ENCODE measurements at places on chromosomes 1 and 21.

DNA sequence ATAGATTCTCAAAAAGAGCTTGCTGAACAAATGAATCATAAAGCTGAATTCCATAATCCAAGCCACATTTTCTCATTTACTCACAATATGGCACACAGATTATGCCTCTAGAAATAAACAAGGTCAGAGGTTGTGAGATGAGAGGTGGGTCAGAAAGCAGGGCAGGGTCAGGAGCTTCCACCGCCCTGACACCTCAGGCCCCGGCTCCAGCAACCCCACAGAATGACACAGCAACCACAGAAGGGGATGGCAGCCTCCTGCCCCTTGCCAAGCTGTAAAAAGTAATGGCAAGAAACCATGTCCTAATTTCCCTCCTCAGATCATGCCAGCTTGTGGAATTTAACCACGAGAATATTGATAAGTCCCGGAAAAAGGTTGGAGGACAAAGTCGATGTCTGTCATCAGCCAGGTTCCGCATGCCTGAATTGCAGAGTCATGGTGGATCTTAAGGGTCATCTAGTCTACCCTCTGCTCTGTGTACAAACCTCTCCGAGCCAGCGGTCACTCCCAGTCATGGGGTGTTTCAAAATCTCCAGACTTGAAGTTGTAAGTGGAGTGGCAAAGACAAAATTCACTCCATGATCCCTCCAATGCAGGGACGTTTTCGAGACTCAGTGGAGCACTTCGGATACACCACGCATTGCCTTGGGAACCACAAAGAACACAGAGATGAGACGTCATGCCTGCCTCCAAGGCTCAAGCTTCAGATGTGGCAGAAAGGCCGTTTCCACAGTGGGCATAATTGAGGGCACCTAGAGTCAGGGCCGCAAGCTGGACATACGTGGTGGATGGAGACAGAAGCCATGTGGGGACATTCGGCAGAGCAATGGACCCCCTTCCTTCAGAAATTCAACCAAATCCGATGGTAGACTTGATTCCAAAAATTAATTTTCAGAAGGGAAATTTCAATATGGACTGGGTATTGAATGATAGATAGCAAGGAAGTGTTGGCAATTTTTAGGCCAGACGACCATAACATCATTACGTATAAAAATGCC, 254.0 kb downstream of the TOMM20 start:
- peak; percentile 89 for DNase-seq

GRCh38 chr1:1421147-1421906, at the start of gene ANKRD65:
Gene ANKRD65 (minus strand): TSS chr1:1421276. CDS start chr1:1421005, 271 bp downstream.
- DNase-seq: no peak

DNA sequence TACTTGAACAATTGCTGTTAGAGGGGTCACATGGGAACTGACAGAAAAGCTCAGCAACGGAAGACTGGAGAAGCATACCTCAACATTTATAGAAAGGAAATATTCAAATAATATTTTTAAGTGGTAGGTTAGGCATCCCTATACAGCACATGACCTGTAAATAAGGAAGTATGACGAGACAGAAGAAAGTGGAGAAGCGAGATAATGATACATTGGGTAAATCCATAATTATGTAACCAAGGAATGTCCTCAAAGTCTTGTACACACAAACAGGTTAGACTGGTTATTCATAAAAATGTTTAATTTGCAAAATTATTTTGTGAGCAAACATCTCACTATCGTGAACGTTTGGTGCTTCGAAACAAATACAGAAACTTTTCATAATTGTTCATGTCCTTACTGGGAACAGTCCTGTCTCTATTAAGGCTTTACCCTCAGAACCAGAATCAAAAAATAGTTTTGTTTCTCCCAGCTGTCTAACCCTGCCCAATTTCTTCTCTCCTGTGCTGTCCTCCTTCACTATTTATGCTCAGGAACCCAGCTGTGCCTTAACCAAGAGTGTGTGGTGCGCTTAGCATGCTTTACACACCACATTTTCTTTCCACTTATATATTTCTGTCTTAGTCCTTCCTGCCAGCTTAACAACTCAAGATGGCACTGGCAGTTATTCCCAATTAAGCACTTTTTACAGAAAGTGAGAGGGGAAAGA, 10.2 kb downstream of the KMO start:
- DNase-seq: no peak

DNA sequence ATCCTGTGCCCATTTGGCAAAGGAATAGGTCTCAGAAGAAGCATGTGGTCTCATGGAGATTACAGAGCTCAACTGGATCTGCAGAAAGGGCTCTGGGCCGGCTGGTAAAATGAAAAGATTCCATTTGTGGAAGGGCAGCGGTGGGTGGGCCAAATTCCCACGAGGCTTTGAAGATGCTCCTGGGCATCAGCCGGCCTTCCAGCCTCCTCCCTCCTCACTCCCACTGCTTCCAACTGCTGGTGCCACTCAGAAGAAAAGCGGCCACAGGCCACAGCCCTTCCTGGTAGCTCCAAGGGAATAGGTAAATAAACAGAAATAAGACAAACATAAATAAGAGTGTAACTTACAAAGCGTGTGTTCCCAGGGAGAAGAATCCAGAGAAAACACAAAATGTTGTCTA, 136.3 kb upstream of the SLC44A3 start:
- DNase-seq: no peak

DNA sequence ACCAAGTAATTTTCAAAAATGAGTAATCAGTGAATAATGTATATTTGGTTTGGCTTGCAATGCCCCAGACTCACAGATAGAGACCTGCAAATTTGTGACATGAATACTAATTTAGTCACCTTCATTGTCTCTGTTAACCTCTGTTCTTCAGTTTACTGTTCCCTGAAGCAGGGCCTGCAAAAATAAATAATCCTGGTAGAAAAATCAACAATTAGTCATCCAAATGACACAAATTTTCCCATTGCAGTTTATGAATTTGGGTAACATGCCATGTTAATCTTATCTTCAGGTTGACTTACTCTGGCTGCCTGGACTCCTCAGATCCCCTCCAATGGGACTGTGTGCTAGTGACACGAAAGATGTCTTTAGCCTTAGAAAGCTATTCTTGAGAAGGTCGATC, 289.5 kb downstream of the PAPPA2 start:
- no peak for DNase-seq

GRCh38 chr1:21621051-21621450, 48.1 kb downstream of the RAP1GAP start:
- DNase-seq: no peak

DNA sequence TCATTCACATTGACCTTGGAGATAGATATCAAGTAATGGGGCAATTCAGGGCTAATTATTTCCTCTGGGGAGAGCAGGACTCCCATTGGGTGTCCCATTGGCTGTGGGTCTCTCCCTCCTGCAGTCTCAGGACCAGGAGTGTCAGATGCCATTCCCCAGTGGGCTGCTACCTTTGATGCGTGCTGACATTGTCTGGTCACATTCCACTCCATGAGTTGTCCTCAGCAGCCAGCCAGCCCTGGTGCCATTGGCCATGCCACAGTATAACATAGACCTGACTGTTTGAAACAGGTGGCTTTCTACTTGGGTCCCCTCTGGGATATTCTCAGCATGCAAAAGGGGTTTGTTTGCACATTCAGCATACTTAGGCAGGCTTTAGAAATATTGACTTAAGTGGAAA, 118.5 kb downstream of the MRPS6 start:
- no peak for DNase-seq

- DNase-seq: no peak
Observed at GRCh38 chr1:228511546-228512445, 24.6 kb downstream of the RNF187 start.

DNA sequence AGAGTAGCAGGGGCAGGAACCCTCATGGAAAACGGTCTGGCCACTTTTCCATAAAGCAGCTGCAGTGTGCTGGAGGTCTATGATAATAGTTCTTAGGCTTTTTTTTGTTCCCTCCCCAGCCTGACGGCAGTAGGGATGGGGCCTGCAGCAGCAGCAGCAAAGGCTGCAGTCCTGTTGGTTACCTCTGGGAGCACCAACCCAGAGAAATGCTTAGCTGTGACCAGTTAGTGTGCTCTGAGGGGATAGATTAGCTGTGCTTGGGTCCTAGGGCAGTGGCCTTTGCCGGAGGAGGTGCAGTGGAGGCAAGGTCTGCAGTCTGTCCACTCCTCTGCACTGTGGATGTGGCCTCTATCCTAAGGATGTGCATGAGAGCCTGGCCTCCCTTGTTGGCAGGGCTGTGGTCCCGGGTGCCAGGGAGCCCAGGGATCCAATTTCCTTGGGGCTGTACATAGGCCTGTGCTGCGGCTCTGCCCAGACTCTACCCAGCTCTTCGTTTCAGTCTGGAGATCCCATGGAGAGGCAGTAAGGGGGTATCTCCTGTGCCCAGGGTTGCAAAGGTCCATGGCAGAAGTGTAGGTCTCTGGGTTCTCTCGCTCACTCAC, 322.7 kb downstream of the PTBP2 start:
- DNase-seq: no peak

DNA sequence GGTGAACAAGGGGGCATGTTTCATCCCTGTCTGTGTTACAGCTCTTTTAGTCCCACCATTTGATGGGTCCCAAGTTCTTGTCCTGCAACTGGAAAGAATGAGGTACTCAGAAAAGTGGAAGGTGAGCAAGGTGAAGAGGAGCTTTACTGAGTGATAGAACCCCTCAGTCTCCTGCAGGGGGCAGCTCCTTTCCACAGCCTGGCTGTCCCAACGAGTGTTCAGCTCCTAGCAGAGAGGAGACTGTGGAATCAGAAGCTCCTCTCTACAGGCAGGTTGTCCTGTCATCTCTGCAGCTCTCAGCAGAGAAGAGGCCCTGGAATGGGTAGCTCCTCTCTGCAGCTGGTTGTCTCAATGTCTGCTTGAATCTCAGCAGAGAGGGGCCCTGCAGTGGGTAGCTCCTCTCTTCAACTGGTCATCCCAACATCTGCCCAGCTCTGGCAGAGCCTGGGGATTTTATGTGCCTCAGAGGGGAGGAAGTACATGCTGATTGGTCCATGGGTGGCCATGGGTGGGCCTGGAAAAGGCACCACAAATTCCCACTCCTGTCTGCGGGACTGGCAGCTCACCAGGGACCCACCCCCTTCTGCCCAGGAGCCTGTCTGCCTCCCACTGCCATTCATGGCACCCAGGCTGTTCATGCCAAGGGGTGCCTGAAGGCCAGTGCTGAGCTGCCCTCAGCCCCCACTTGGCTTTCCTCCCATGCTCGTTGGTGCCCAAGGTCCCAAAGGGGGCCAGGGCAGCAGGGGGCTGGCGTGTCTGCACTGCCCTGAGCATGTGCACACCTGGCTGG, 25.7 kb downstream of the LDLRAD1 start:
- DNase-seq: no peak

DNA sequence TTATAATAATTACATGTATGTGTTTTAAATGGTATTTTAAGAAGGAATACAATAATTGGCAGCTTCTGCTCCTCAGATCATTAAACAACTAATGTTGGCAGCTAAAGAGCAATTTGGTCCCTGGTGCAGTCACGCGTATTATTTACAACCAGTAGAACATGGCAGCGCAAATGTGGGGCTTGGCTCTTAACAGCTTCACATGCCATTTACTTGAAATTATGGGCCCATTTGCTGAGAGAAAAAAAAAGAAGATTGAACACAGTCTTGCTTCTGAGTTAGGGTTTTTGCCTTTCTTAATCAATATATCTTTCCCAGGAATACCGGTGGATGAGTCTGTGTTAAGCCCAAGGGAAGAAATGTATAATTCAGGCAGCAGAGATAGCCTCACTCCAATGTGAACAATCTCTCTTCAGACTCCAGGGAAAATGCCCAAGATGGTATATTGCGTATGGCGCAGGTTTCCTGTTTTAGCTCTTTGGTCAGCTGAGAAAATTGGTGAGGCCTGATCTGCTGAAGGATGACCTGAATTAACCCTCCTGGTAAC, 174.5 kb downstream of the DISC1 start:
- no peak for DNase-seq

GRCh38 chr21:46662765-46663500, 27.5 kb downstream of the PRMT2 start:
- no peak for DNase-seq

- DNase-seq: no peak
Observed at GRCh38 chr1:229093609-229094336, 177.1 kb upstream of the RAB4A start.

DNA sequence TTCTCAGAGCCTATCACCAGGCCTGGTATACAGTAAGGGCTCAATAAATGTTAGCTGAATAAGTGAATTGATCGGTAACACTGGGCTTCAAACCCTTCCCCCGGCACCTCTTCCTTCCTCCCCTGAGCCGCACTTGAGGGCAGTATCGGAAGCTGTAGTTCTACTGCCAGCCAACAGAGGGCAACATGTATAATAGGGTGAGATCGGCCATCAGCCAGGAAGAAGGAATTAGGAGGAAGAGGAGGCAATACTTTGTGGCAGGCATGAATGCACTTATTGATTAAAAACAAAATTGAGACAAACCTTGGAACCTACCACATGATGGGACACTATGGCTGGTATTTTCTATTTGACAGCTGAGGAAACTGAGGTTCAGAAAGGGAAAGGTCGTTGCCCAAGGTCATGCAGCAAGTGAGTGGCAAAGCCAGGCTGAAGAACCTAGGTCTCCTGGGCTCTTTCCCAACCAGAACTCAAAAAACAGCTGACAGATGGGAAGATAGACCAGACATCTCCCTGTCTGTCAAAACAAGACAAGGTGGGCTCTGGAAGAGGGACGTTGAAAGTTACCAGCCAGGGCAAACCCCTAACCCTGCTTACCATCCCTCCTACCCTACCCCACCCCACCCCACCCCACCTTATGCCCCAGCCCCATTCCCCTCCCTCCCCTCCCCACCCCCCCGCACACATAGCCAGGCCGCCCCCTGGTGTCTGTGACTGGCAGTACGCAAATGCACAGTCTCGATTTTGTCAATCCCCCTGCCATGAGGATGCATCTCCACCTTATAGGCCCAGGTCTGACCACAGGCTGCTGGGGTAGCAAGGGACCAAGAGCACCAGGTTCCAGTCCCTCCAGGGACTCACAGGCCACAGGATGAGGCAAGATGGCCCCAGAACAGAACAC, 107.3 kb upstream of the RUNX3 start:
- DNase-seq: peak; percentile 82

DNA sequence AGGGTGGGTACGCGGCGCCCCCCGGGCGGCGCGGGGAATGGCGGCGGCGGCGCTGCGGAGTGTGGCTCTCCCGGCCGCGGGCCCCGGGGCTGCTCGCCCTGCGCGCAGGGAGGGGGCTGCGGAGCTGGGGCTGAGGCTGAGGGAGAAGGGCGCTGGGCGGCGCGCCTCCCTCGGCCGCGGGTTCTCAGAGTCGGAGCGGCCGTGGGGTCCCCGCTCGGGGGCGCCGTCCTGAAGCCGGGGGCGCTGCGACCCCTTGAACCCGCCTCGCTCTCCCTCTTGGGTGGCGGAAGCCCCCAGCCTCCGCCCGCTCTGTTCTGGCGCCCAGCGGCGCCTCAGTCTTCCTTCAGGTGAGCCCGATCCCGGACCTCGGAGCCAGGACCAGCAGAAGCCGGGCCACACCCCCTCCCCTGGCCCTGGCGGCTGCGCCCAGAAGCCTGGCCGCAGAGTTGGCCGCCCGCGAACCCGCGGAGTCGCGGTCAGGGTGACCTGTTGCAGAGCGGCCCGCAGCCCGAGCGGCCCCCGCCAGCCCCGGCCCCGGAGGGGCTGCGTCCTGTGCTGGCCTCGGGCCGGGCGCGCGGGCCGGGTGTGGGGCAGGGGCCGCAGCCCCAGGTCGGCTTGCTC, 532 bp downstream of the RALGPS2 start:
- DNase-seq: peak; percentile 52
